ENCODE measurements at places on chromosomes 13 and 19.

- no peaks in the 10 kb centered on the region for H3K4me1 ChIP-seq
- DNase-seq = no peak
- no peak overlapping the region for H3K27ac ChIP-seq
Observed at GRCh38 chr19:5457709-5458108, 2.5 kb downstream of the ZNRF4 start.

GRCh38 chr19:2374808-2375207 is 14.7 kb downstream of the TMPRSS9 start:
- H3K4me3 ChIP-seq = no peak overlapping the region
- no peak overlapping the region for H3K27ac ChIP-seq
- peaks cover 7% of the 10 kb centered on the region for H3K27me3 ChIP-seq
- DNase-seq = no peak

DNA sequence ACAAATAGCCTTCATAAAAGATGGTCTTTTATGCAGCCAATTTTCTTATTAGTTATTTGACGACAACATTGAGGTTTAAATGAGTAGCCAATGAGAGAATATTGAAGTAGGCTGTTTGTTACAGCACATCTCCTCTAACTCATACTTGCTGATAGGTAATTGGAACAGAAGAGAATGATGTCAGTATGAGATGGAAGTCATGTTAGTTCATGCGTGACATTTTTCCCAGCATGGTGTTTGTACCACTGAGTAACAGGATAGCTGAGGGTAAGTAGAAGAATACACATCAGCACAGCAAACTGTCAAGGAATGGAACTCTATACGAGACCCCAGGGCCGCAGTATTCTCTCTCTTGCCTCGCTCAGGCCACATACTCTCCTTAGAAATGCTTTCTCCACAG is 37.2 kb downstream of the COL4A2 start:
- H3K36me3 ChIP-seq = peaks cover 1% of the 10 kb centered on the region
- no peak for DNase-seq
- H3K27ac ChIP-seq = no peak overlapping the region
- no peak overlapping the region for H3K4me3 ChIP-seq

- no peaks in the 10 kb centered on the region for H3K36me3 ChIP-seq
- no peaks in the 10 kb centered on the region for H3K27me3 ChIP-seq
- H3K4me3 ChIP-seq = no peak overlapping the region
- H3K27ac ChIP-seq = no peak overlapping the region
Observed at GRCh38 chr13:90445179-90445578, 902.3 kb upstream of the MIR17HG start.

GRCh38 chr19:10640361-10640760 is 13.8 kb upstream of the ILF3 start:
- no peak for DNase-seq
- no peak overlapping the region for H3K27ac ChIP-seq
- no peak overlapping the region for H3K4me3 ChIP-seq
- peaks cover 72% of the 10 kb centered on the region for H3K36me3 ChIP-seq
- H3K27me3 ChIP-seq = no peaks in the 10 kb centered on the region

DNA sequence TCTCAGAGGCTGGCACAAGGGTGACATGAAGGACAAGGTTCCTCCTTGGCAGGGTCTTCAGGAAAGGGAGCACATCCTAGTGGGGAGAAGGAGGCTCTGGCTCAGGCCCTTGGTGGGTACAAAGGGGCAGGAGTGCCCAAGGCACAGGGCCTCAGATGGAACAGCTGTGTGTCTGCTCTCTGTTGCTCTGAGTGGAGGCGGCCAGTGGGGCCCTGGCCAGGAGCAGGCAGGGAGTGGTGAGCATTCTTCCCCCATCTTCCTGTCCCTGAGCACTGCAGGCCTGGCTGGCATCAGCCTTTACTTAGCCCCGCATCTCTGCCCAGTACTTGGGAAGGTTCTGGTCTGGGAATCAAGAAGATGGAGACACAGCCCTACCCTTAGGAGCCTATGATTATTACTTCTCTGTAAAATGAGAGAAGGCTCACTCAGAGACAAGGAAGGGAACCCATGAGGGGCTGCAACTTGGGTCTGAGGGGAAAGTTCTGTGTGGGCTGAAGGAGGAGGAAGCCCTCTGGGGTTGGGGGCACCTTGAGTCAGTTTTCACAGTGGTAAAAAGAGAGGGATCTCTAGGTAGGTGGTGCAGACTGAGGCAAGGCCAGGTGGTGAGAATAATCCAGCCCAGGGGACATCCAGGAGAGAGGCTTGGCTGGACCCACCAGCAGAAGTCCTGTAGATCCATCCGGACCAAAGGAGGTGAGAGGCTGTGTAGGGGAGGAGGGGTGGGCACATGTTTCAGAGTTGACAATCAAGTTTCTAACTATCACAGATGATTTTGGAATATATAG is 173.5 kb downstream of the TSHZ3 start:
- no peak overlapping the region for H3K27ac ChIP-seq
- H3K36me3 ChIP-seq = peaks cover 2% of the 10 kb centered on the region
- H3K4me3 ChIP-seq = no peak overlapping the region
- H3K27me3 ChIP-seq = peaks cover 19% of the 10 kb centered on the region
- DNase-seq = no peak
- no peaks in the 10 kb centered on the region for H3K4me1 ChIP-seq

DNA sequence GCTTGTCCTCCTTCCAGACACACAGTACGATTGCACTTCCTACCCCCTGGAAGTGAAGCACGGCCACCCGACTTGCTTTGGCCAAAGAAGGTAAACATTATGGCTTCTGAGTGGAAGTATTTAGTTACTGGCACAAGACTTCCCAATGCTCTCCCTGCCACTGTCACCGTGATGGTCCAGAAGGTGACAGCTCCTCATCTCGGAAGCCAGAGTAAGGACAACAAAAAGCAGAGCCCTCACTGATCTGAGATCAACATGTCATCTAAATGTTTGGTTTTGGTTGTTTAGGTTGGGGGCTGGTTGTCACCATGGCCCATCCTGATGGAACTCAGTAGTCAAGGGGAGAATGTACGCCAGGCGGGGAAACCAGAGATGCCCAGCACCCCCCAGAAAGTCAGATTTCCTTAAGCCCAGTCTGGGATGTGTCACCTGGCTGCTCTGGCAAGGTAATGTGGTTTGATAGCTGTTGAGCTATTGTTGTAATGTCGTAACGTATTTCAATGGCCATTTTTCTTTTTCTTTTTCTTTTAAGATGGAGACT is 170.1 kb upstream of the ZNF536 start:
- no peaks in the 10 kb centered on the region for H3K4me1 ChIP-seq
- H3K27me3 ChIP-seq = peaks cover 11% of the 10 kb centered on the region
- no peak overlapping the region for H3K27ac ChIP-seq
- no peaks in the 10 kb centered on the region for H3K36me3 ChIP-seq
- DNase-seq = no peak
- H3K4me3 ChIP-seq = no peak overlapping the region

GRCh38 chr13:113186061-113186900 is 22.2 kb downstream of the PCID2 start:
- H3K27ac ChIP-seq = peak overlapping the region; percentile 70
- DNase-seq = no peak
- H3K4me3 ChIP-seq = peak overlapping the region; percentile 79
- H3K36me3 ChIP-seq = peaks cover 37% of the 10 kb centered on the region
- H3K27me3 ChIP-seq = no peaks in the 10 kb centered on the region
- H3K4me1 ChIP-seq = peaks cover 55% of the 10 kb centered on the region

GRCh38 chr19:2199215-2199614 is 35.5 kb downstream of the DOT1L start:
- H3K4me3 ChIP-seq = no peak overlapping the region
- no peaks in the 10 kb centered on the region for H3K27me3 ChIP-seq
- H3K4me1 ChIP-seq = peaks cover 18% of the 10 kb centered on the region
- H3K36me3 ChIP-seq = peaks cover 13% of the 10 kb centered on the region
- no peak overlapping the region for H3K27ac ChIP-seq

DNA sequence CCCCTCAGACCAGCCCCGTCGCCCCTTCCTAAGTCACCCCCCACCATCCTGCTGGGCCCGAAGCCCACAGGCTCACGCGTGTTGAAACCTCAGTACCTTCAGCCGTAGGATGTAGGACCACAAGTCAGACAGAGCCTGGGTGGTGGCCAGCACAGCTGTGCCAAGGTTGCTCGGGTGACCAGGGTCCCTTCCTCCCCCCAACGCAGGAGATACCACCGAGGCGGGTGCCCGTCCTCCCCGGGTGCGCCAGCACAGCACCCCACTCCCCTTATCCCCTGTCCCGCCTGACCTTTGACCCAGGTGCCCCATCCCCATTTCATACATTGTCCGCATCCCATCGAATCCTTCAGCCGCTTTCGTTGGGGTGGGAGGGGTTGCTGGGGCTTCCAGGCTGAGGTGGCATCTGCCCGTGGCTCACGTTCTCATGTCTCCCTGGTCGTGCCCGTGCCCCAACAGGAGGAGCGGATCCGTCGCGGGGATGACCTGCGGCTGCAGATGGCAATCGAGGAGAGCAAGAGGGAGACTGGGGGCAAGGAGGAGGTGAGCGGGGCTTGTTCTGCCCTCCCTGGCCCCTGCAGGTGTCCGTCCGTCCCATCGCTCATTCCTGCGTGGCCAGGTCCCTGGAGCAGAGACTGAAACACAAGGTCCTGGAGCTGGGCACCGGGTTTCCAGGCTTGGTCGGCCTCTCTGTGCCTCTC is 14.5 kb downstream of the EPN1 start:
- H3K36me3 ChIP-seq = peaks cover 21% of the 10 kb centered on the region
- no peak for DNase-seq
- H3K4me1 ChIP-seq = peaks cover 11% of the 10 kb centered on the region
- no peaks in the 10 kb centered on the region for H3K27me3 ChIP-seq

DNA sequence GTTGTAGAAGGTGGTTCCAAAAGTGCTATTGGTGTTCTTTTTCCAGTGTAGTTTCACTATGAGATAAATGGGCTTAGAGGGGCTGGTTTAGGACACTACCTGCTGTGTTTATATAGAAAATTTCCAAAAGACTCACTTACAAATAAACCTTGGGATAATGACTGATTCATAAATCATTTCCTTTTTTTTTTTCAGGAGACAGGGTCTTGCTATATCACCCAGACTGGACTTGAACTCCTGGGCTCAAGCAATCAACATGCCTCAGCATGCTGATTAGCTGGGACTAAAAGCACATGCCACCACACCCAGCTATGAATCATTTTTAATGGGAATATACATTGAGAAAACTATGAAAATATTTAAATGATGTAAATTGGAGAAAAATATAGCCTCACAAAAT is 376.6 kb downstream of the PCDH9 start:
- no peaks in the 10 kb centered on the region for H3K27me3 ChIP-seq
- no peaks in the 10 kb centered on the region for H3K4me1 ChIP-seq
- DNase-seq = no peak
- no peak overlapping the region for H3K27ac ChIP-seq
- H3K36me3 ChIP-seq = no peaks in the 10 kb centered on the region
- no peak overlapping the region for H3K4me3 ChIP-seq

- no peaks in the 10 kb centered on the region for H3K27me3 ChIP-seq
- H3K36me3 ChIP-seq = no peaks in the 10 kb centered on the region
- H3K27ac ChIP-seq = no peak overlapping the region
- H3K4me1 ChIP-seq = no peaks in the 10 kb centered on the region
- no peak for DNase-seq
Observed at GRCh38 chr13:58025821-58026220, 394.3 kb downstream of the PCDH17 start.

DNA sequence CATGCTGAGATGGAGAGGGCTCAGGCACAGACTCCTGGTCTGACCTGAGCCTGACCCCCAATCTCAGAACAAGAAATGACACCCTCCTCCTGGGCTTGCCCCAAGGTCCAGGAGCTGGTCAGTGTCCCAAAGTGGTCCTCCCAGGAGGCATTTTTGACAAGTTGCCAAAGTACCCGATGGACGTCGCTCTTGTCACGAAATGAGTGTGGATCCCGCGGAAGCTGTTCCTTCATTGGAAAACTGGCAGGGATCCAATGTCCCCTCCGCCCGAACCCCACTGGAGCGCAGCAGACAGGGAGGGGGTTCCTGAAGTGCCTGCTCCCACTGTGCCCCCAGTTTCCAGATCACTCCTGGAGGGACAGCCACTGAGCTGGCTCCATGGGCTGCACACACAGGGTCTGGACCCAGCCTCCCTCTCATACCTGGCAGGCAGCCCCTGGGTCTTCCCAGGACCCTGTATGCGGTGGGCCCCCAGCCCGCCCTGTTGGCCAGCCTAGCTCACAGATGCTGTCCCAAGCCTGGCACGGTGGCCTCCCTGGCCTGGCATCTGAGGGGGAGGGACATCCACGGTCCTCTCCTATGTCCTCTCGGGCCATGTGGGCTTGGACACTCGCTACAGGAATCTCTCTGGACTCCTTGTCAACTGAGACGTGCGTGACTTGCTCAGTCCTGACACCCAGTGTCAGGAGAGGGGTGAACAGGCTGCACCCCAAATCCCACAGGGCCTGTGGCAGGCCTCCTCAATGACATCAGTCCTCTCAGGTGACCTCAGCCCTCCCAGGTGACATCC is 12.8 kb upstream of the ZNF14 start:
- no peaks in the 10 kb centered on the region for H3K36me3 ChIP-seq
- no peak overlapping the region for H3K4me3 ChIP-seq
- no peaks in the 10 kb centered on the region for H3K4me1 ChIP-seq
- no peaks in the 10 kb centered on the region for H3K27me3 ChIP-seq

DNA sequence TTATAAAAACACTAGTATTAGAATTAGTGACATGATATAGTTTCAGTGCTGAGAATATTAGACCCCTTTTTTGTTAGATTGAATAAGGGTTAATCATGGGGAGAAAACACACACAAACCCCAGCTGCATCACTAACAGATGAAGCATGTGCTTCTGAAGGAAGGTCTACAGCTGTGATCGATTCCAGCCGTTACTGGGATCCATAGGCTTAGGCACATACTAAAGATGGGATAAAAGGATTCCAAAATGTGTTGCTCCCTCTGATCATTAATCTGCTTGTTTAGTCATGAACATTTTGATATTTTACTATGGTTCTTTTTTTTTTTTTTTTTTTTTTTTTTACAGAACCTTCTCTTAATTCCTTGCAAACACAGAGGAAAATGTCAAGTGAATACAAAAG is 1591.3 kb downstream of the EFNB2 start:
- DNase-seq = no peak
- H3K27ac ChIP-seq = no peak overlapping the region
- H3K4me3 ChIP-seq = no peak overlapping the region
- H3K36me3 ChIP-seq = no peaks in the 10 kb centered on the region
- no peaks in the 10 kb centered on the region for H3K27me3 ChIP-seq
- no peaks in the 10 kb centered on the region for H3K4me1 ChIP-seq

DNA sequence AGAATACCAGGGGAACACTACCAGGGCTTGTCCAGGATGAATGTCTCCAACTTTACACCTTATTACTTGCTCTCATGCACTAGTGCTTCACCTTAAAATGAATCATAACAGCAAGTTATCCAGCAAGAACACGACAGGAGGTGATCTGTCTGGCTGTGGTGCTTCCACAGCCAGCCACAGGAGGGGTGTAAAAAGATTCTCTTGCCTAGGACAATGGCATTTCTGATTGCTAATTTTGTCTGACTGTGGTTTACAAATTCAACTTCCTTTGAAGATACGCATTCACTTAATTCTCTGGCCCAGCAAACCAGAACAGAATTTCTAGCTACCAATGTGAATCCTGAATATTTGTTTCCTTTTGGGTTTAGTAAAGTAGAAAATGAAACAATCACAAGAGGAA is 23.1 kb upstream of the COG3 start:
- H3K27me3 ChIP-seq = no peaks in the 10 kb centered on the region
- no peak overlapping the region for H3K4me3 ChIP-seq
- H3K27ac ChIP-seq = no peak overlapping the region
- no peaks in the 10 kb centered on the region for H3K36me3 ChIP-seq
- no peak for DNase-seq

- no peak for DNase-seq
- H3K27me3 ChIP-seq = no peaks in the 10 kb centered on the region
- H3K27ac ChIP-seq = peak overlapping the region; percentile 97
- peaks cover 21% of the 10 kb centered on the region for H3K4me1 ChIP-seq
Observed at GRCh38 chr13:32737679-32738078, 151.4 kb downstream of the PDS5B start.

GRCh38 chr13:82447416-82448077 is 1434.7 kb downstream of the SLITRK1 start:
- no peak for DNase-seq
- no peaks in the 10 kb centered on the region for H3K4me1 ChIP-seq
- no peak overlapping the region for H3K27ac ChIP-seq
- no peaks in the 10 kb centered on the region for H3K27me3 ChIP-seq
- no peak overlapping the region for H3K4me3 ChIP-seq
- H3K36me3 ChIP-seq = no peaks in the 10 kb centered on the region

All from central memory CD8-positive, alpha-beta T cell (primary cell).